ENCODE measurements at places on chromosomes 7 and 10.
A peak's percentile ranks its signal among the peaks of the same experiment; 100 is the strongest.

GRCh38 chr7:139560678-139561077 lies 37.2 kb downstream of the CLEC2L start:
- DNase-seq = no peak

DNA sequence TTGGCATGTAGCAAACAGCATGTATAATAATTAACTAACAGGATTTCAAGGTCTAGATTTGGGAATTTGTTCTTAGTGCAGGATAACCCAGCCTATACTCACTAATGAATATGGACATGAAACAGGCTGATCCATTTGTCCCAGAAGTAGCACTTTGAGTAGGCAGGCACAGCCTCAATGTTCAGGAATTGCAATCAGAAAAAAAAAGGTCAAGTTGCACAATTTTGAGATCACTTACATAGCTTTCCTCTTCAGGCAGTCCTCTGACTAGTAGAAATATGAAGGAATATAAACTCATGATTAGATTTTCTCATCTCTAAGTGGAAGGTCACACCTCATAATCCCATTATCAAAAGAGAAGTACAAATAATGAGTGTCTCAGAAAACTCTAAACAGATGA lies 921.4 kb upstream of the CELF2 start:
- DNase-seq = no peak

DNA sequence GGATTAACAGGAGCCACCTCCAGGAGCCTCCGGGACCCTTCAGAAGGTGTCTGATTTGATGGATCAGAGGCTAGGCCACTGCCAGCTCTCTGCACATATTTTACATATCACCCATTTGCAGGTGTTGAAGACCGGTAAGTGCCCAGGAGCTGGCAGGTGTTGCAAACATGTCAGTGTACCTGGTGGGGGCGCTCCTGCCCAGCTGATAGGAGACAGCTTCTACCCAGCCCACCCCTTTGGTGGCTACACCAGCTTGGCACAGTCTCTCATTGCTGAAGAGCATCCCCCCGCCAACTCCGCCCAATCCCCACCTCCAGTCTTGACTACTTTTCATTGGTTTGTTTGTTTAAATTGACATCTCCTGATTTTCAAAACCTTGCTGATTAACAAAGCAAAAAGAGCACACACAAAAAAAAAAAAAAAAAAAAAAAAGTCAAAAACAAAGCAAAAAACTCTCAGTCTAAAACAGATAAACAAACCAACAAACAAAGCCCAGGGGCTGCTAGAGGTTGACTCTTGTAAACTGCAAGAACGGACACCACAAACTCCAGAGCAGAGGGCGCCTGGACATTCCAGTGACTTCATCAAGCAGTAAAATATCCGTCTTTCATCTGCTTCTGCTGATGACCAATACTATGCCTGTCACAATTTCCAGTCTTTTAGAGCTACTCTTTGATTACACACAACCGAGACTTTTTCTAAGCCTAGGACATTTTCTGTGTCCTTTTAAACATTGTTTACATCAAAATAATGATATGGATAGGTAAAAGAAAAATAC lies 275.3 kb downstream of the NRG3 start:
- no peak for DNase-seq

DNA sequence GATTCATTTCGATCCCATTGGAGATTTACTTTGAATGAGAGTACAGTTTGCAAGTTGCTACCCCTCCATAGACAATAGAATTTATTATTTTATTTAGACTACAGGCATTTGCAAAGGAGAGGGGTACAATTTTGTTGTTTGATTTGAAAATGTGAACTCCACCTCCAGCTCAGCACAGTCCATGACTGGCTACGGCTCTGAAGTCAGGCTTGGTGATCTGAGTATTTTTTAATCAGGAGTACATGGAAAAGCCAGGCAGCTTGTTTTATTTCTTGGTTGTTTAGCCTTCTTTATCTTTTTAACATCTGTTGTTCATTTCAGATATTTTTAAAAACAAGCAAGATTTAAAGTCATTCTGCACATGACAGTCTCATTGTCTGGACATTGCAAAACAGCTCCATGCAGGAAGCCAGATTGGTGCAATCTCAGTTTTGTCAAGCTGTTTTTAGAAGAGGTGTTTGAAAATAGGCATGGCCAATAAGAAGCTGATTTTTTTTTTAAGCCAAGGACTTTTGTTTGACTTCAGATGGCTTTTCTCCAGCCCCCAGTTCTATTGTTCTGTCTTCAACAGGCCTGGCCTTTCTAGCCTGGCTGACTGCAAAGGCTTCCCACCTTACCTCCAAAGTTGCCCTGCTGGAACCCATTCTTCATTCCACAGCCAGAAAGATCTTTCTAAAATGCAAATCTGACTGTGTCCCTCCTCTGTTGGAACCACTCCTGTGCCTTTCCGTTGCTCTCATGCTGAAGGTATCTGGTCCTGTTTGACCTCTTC lies 12.2 kb downstream of the PLXDC2 start:
- DNase-seq = no peak

DNA sequence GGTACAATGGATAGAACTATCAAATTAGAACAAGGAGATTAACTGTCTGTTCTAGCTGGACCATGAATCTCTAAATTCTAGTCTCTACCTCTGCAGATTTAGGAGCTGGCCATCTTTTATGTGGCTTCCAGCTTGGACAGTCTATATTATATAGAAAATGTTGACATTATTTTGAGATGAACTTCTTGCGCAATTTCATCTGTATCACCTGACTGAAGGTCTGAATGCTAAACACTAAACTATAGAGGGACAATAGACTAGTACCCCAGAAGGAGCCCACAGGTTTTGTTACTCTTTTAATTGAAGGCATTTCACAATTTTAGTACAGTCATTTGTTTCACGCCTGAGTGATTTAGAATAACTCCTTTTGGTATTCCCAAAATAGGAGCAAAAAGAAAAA lies 222.4 kb upstream of the ANKRD30A start:
- no peak for DNase-seq

DNA sequence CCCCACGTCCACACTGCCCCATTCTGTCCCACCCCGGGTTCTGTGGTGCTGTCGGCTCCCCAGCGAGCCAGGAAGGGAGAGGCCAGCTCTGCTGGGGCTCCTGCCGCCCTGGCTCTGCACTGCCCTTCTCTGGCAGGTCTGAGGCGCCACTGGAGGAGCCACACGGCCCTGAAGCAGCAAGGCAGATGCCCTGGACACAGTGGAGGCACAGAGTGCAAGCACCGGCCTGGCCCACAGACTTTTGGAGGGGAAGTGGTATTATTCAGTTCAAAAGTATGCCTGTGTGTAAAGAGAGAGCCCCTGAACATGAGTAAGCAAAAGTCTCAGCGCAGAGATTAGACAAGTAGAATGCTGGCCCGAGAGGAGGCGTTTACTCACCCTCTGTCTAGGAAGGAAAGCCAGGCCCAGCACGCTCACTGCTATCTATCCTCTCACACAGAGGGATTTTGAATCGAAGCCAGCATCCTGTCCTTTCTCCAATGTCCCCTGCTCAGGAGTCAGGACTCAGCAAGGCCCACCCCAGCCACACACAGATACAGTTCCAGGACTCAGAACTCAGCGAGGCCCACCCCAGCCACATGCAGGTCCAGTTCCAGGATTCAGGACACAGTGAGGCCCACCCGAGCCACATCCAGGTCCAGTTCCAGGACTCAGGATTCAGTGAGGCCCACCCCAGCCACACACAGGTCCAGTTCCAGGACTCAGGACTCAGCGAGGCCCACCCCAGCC lies 115.0 kb downstream of the EGFR start:
- no peak for DNase-seq

- DNase-seq = no peak
Measured at GRCh38 chr10:122515588-122516231, 44.8 kb upstream of the DMBT1 start.

- DNase-seq = no peak
Measured at GRCh38 chr7:30914596-30914995, 2.9 kb downstream of the AQP1 start.

DNA sequence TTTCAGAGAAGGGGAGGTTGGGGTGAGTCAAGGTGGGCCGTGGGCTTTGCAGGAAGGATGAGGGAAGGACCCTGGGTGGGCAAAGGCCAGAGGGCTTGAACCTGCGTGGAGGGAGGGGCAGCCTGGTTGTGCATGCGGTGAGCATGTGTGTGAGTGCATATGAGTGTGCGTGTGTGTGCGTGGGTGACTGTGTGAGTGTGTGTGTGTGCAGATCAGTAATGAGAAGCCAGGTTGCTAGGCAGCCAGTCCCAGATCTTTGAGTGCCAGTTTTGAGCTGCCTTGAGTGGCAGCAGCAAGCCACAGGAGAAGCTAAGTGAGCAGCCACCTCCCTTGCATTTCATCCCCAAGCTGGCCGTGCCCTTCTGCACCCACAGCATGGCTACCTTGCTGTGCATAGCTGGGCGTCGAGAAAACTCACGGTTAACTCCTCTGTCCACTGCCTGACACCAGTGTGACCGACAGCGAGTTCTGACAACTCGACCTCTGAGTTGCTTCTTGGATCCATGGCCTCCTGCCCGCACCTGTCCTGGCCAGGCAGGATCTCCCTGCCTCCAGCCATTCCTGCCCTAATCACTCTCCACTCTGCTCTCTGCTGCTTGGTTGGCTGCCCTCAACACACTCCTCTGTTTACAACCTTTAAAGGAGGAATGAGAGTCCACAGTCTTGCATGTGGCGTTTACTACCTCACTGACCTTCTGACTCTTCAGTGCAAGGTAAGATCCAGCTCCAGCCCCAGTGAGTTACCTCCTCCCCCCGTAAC lies 775.4 kb downstream of the TYW1 start:
- no peak for DNase-seq

DNA sequence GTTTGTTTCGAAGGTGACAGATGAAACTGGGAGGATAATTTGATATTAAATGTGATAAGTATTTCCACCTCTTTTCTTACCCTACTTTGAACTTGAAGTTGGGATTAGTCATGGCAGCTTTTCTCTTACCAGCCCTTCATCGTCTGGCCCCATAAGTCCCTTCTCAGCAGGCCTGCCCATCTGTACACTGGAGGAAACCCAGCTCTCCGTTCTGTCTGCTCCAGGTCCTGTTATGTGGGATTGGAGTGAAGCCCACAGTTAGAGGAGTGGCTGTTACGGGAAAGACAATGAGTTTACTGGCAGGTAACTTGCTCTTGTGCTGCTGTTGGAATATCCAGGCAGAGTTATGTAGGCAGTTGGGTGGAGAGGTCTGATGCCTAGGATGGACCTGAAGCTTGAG lies 127.3 kb downstream of the CAMK1D start:
- no peak for DNase-seq

- DNase-seq = peak; percentile 31
Measured at GRCh38 chr10:87850742-87851205, 12.6 kb downstream of the KLLN start.

DNA sequence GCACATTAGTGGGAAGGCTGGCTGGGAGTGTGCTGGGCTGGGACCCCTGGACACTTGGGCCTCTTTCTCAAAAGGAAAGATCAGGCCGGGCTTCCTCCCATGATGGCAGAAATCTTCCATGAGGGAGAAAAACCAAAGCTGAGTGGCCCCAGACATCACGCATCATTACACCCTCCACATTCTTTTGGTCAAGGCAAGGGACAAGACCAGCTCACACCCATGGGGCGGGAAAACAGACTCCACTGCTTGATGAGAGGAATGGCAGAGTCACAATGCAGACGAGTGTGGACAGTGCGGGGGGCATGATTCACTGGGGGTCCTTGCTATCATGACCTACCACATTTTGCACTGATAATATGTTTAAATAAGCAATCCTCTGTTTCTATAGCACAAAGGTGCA lies 73.3 kb downstream of the CREB3L2 start:
- no peak for DNase-seq

DNA sequence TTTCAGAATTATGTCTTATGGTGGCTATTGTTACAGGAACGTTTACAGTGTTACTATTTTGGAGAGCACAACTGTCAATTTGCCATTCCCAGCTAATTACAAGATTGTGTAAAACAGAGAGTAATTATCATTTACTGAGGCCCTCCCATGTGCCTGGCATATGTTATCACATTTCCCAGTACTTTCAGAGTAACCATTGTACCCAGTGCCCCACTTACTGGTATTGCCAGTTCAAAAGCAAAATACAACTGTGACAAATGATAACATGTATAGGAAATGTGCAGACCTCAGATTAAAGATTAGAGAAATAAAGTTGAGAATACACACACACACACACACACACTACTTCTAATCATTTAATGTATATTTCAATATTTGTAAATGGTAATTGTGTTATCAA lies 572.5 kb downstream of the POM121L12 start:
- DNase-seq = no peak

DNA sequence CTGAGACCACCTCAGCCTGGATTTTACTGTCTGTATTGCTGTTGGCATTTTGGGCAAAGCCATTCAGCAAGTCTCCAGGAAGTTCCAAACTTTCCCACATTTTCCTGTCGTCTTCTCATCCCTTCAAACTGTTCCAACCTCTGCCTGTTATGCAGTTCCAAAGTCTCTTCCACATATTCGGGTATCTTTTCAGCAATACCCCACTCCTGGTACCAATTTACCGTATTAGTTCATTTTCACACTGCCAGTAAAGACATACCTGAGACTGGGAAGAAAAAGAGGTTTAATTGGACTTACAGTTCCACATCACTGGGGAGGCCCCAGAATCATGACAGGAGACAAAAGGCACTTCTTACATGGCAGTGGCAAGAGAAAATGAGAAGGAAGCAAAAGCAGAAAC lies 62.8 kb downstream of the INPP5A start:
- no peak for DNase-seq

DNA sequence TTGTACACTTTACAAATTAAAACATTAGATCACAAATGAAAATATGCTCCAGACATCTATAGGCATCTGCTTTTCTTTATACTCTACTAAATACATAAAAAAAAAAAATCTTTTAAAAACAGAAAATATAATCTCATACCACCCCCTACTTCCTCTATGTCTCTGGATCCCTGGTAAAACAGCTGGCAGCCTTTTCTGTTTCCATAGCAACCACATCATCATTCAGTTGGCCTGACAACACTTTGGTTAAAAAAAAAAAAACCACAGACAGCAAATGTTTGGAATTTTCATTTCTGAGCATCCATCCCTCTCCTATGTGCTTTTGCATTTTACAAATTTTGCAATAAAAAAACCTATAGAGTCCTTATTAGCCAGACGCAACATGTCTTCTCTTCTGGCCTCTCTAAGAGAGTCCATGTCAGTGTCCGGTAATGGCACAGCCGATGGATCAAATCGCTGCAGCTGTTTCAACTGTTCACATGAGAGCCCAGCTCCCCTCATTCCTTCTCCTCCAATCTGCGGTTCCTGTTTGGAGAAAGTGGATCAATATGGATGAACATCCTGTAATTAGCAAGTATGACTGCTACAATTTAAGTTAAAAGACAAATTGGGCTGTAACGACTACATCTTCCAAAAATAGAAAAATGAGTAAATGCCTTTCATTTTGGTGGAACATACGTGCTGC lies 105.6 kb downstream of the NSUN6 start:
- no peak for DNase-seq

- no peak for DNase-seq
Measured at GRCh38 chr10:132884041-132884440, 58.3 kb downstream of the CFAP46 start.

GRCh38 chr7:30389791-30390190 lies 88.8 kb downstream of the NOD1 start:
- no peak for DNase-seq

GRCh38 chr7:159310457-159311171 lies 165.9 kb upstream of the VIPR2 start:
- no peak for DNase-seq

GRCh38 chr7:20794676-20795075 lies 8.0 kb upstream of the SP8 start:
- no peak for DNase-seq

- DNase-seq = no peak
Measured at GRCh38 chr7:91869661-91870060, 10.8 kb downstream of the MTERF1 start.
